Non-pigmented ciliary epithelial cell (primary cell): ENCODE measurements at places on chromosomes 7 and 10.

DNA sequence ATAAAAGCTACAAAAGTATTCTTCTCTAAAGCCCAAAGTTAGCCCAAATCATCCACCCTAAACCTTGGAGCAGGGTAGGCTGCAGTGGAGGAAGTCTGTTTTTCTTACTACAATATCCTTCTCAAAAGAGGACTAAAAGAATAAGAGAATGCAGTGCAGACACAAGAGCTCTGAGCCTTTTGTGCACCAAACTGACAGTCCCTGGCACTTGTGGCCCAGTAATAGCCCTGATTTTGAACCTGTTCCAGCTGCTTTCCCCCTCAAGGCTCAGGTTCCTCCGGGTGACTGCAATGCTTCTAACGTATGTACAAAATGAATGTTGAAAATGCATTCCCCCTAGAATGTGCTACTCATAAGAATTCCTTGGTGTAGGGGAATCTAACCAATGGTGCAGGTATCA lies 154.4 kb downstream of the JAZF1 start:
- DNase-seq, result no peak

DNA sequence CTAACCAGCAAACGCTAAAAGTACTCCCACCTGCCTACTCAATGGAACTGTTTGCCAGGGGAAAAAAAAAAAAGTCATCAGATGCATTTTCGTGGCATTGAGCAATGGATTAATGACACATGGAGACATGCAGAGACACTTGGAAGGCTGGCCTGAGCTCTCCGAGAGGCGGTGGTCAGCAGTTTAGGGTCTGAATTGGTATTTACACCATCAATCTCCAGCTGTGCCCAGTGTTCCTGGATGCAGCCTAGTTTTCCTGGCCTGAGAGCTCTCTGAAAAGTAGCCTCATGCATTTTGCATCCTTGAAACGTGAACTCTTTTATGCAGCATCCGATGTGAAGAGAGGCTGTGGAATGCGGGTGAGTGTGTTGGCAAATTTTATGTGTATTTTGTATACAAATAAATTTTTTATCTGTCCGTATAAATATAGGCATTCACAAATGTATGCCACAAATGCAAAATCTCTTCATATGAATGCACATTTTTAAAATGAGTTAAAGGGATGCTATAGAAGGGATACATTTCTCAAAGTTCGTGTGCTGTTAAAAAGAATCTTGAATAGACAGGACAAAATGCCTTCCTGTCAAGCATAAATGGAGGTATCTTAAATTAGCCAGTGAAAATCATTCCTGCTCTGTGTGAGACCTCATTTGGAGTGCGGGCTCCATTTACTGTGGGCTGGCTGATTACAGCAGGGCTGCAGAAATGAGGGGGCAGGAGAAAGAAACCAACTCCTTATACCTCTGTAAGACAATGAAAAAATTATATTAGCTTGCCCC lies 137.7 kb upstream of the PFKP start:
- DNase-seq, result no peak

DNA sequence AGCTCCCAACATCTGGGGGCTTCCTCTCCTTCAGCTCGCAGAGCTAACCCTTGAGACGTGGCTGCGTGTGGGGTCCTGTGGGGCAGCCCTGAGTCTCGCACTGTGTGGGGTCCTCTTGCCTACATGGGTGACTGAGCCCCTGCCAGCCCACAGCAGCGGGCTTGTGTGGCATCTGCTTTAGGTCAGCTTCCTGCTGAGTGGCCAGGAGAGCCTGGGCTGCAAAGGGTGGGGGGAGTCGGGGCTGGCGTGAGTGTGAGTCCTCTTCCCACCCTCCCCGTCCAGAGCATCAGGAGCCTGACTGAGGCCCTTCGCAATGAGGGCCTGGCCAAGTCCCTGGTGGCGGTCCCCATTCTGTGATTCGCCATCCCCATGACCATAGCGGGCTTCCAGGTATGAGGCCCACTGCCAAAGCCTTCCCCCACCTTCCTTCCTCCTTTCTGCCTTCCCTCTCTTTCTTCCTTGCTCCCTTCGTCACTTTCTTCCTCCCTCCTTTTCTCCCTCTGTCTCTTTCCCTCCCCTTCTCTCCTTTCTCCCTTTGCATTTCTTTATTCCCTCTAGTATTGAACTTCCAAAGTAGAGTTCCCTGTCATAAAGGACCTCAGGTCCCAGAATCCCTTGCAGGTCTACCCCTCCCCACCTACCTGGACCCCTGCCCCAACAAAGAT lies 85.2 kb downstream of the CDH23 start:
- no peak for DNase-seq

DNA sequence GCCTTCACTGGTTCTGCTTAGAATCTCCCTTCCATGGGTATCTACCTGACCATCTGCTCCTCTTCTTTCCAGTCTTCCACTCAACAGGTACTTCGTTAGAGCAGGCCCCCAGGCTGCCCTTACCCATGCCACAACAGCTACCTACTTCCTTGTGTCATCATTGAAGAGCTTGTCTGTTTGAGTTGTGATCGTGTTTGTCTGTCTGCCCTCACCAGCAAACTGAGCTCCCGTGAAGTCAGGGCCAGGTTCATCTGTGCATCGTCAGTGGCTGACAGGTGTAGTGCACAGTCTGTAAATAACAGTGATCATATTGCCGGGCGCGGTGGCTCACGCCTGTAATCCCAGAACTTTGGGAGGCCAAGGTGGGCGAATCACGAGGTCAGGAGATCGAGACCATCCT lies 5.0 kb downstream of the NIPSNAP2 start:
- no peak for DNase-seq

- DNase-seq, result no peak
These were observed 80.0 kb downstream of the ZNF716 start for GRCh38 chr7:57529931-57530330.

DNA sequence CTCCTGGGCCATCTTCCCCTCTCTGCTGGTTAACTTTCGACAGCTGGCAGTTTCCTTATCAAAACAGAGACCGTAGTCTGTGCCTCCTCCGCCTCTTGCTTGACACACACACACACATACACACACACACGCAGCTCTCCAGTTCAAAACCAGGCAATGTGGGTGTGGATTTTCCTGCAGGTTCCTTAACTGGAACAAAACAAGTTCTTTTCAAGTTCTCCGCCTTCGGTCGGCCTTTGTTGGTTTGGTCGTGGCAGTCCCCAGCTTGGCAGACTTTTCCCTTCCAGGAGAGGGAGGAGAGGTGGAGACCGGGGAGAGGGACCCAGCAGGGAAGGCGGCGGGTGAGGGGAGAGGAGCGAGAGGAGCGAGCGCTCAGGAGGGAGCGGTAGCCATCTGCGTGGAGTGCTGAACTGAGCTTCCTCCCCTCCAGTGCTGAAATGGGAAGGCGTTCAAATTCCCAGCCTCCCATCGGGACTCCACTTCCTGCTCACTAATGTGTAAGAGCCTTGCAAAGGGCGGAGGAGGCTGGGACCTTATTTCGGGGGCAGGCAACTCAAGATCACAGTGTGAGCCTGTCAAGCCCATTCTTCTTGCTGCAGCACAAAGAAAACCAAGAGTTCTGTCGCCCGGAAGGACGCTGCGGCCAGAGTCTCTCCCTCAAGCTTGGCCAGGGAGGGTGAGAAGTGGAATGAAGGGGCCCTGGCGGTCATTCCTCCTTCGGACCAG lies 120.6 kb downstream of the PRPF18 start:
- peak; percentile 78 for DNase-seq

DNA sequence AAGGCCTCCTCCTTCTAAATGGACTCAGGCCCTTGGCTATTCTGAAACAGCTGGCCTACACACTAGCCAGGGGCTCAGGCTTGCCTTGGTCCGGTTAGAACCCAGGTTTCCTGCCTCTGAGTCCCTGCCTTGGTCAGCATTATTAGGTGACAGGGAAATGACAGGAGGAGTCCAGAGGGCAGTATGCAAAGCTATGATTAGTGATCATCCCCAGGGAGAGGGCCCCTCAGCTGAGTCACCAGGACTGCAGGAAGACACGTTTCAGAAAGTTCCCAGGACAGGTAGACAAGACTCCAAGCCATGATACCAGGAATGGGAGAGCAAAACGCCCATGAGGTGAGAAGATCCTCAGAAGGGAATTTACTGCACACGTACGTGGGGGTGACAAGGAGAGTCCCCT lies 301.1 kb upstream of the COBL start:
- no peak for DNase-seq

- DNase-seq, result no peak
These were observed 23.9 kb downstream of the EPC1 start for GRCh38 chr10:32323051-32323450.

- DNase-seq, result no peak
These were observed 64.6 kb downstream of the MKI67 start for GRCh38 chr10:128061306-128062300.

DNA sequence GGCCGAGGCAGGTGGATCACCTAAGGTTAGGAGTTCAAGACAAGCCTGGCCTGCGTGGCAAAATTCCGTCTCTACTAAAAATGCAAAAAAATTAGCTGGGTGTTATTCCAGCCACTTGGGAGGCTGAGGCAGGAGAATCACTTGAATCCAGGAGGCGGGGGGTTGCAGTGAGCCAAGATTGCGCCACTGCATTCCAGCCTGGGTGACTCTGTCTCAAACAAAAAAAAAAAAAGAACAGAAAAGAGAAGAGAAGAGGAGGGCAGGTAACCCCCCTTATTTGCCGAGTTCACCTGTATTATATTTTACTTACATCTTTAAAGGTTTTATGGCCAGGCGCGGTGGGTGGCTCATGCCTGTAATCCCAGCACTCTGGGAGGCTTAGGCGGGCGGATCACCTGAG lies 91.7 kb downstream of the RNF216 start:
- DNase-seq, result no peak

DNA sequence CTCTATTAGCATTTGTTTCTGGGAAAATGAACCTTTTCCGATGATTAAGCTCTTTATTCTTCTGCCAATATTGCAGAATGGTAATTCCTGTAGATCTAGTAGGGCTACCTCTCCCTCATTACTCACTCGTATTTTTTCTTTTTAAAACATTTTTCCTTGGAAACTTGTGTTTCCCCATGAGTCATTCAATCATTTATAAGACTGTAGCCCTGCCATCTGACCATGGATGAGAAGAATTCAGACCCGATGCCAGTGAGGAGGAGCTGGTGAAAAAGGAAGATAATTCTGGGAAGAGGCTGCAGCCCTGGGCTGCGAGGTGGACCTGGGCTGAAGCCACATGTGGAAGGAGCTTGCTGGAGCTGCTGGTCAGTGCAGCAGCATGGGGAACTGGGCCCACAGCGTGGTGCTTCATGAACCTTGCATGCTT lies 242.8 kb downstream of the KLF6 start:
- no peak for DNase-seq

DNA sequence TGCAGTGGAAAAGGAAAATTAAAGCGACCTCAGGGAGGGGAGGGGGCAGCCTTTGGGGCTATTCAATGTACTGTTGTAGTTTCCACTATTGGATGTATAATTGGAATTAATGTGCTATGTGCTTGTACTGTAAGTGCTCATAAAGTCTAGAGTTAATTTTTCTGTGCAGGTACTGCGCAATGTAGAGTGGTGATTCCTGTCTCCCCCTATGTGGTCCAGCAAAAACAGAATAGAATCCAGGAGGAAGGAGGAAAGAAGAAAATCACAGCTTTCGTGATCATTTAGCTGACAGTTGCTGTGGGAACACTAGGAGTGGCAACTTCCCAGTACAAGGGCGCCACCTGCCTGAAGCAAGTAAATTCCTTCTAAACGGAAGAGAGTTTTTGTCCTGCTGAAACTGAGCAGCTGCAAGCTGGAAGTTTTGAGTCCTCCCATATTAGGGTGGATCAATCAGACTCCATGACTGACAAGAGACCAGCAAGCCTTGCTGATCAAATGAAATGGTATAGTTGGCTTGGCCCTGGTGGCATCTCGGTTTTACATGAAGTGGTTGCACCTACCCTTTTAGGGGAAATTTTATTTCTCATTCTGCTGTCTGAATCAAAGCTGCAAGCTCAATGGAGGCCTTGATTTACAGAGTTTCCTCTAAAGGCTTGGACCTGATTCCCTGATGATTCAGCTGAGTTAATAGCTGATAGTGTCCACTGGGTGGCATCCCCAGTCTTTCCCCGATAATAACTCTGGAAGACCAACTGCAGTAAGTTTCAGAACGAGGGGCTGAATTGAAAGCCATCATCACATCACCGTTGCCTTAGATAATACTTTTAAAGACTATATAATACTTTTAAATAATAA lies 299.8 kb downstream of the HGF start:
- DNase-seq, result no peak

GRCh38 chr10:35140727-35141126 lies 14.1 kb downstream of the CREM start:
- no peak for DNase-seq

GRCh38 chr7:20799566-20800366 lies 13.1 kb upstream of the SP8 start:
- no peak for DNase-seq

- DNase-seq, result no peak
These were observed 663.6 kb downstream of the GRM8 start for GRCh38 chr7:126589068-126589684.

DNA sequence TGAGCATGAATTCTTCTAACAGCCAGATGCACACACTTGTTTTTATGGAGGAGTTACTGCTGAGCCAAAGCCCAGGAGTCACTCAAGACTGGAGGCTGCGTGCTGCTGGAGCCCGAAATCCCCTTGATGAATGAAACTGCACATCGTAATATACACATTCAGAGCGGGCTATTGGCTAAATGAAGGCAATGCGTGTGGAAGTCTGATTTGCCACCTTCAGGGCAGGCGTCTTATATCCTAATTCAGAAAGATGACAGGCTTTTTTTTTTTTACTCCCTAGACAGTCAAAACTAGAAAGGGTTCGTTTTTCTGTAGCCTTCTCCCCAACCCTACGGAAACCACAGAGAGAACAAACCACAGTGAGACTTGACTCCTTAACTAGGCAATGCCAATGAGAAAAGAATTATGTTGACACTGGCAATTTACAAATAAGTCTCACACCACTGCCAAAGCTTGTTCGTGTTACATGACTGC lies 227.2 kb upstream of the KLF14 start:
- no peak for DNase-seq

GRCh38 chr10:48336978-48337599 lies 30.6 kb downstream of the MAPK8 start:
- no peak for DNase-seq

DNA sequence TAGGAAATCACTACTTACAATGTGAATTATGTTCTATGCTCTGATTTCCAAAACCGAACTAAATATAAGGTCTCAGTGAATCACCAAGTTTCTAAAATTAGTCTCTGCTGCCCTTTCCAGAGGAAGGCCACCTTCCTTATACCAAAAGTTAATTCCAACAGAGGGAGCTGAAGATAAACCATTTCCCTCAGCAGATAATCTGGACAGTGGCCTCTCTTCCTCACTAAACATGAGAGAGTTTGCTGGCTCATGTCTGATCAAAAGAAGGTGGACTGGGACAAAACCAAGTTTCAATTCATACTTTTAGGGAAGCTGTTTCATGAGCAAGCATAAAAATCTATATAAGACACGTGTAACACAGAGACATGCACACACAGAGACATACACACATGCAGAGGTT lies 6.4 kb downstream of the FEZF1 start:
- no peak for DNase-seq
